ENCODE measurements at places on chromosomes 7 and 10.

GRCh38 chr10:110648692-110649346 is 4.7 kb downstream of the RBM20 start:
- DNase-seq = no peak

GRCh38 chr7:145224775-145225174 is 388.9 kb upstream of the TPK1 start:
- DNase-seq = no peak

GRCh38 chr7:92155108-92155739 is 20.9 kb upstream of the CYP51A1 start:
- DNase-seq = no peak

DNA sequence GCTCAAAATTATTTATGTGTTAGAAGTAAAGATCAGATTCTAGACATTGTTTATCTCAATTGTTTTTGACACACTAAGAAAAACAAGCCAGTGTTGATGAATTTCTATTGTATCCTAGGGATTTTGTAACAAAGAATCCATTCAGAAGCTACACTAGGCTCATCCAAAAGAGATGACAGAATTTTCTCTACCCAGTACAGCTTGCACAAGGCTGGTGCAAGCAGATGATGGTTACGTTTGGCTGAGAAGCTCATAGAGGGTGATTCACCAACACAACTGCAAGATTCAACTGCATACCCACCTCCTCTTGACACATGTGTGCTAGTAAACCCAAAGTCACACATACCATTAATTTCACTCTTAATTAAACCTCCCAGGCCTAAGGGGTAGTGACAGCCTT is 20.8 kb downstream of the GRM3 start:
- no peak for DNase-seq

DNA sequence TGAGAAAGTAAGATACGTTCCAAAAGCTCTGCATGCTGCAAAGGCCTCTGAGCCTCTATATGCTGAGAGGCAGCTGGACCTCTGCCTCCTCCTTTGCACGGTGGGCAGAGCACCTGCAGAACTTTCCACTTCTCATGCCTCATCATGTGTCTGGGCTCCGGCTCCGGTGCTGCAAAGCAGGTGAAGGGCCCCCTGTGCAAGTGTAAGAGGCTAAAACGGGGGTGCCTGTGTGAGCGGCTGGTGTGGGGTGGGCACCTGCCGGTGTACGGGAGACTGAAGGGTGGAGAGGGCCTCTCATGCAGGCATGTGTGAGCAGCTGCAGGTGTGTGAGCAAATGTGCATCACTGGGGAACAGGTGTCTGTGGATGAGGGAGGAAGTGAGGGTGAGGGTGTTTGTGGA is 121.0 kb downstream of the KCNMA1 start:
- no peak for DNase-seq

DNA sequence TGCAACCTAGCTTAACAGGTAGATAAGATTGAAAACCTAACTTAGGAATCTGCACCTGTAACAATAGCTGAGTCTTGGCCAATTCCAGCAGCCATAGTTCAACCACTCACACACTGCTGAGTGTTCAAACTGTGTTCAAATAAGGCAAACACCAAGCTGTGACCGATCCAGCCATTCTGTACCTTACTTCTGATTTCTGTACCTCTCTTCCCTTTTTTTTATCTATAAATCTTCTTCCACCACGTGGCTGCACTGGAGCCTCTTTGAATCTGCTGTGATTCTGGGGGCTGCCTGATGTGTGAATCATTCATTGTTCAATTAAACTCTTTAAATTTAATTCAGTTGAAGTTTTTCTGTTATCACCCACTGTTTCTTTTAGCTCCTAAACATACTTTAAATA is 15.7 kb upstream of the FOXL3 start:
- no peak for DNase-seq

- DNase-seq = no peak
These were observed 323.0 kb downstream of the GALNT17 start for GRCh38 chr7:71454981-71455380.

GRCh38 chr10:95425592-95426465 is 135.0 kb upstream of the PDLIM1 start:
- DNase-seq = no peak

GRCh38 chr7:150829426-150829825 is 22.9 kb upstream of the AOC1 start:
- no peak for DNase-seq

GRCh38 chr7:30323006-30323355 is 38.6 kb downstream of the ZNRF2 start:
- DNase-seq = no peak

DNA sequence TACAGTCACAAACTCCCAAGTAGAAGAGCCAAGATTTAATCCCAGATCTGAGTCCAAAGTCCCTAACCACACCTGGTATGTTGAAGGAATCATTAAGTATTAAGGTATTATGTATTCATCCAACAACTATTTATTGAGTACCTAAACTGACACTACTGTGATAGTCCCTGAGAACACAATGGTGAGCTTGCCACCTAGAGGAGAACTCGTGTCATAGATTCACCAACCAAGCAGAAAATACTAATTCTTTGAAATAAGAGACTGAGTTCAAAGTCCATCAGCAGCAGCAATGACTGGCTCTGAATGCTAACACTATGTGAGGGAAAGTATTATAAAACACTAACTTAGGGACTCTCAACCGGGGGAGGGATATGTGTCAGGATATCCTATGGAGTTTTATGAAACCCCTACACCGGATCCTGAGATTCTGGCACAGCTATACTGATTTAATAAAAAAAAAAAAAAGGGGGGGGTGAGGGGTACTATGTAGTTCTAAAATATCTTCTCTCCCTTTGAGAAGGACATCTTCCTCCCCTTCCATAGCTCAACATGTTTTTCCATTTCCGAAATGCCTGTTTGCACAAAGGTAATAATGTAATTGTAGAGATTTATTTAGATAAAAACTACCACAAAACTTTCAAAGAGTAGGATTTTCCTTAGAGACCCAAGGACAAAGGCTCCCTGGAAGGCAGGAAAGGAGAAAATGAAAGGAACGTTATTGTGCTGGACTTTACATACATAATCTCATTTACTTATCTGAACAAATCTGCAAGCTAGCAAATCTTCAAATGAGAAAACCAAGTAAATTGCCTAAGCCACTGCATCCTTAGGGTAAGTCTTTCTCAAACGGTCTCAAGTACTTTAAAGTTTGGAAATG is 1.6 kb downstream of the NCOA4 start:
- no peak for DNase-seq

GRCh38 chr10:122460891-122461293 is 461 bp upstream of the HTRA1 start:
- no peak for DNase-seq

GRCh38 chr7:32161708-32162107 is 91.5 kb upstream of the PDE1C start:
- no peak for DNase-seq

DNA sequence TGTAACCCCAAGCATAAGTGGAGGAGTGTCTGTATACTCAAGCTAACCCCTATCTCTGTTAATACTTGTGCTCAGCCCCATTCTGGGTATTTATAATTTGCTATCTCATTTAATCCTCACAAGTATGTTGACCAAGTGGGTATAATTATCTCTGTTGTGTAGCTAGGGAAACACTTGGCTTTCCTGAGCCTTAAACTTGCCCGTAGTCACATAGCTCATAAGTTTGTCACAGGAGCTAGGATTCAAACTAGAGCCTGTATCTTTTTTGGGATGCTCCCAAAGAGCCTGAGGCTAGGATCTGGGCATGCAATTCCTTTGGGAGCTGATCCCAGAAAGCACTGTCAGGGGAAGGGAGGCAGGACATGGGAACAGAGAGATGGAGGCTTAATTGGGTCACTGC is 377.4 kb downstream of the GALNT17 start:
- DNase-seq = no peak

GRCh38 chr7:134995239-134996096 is 9.2 kb downstream of the AGBL3 start:
- DNase-seq = peak; percentile 30

DNA sequence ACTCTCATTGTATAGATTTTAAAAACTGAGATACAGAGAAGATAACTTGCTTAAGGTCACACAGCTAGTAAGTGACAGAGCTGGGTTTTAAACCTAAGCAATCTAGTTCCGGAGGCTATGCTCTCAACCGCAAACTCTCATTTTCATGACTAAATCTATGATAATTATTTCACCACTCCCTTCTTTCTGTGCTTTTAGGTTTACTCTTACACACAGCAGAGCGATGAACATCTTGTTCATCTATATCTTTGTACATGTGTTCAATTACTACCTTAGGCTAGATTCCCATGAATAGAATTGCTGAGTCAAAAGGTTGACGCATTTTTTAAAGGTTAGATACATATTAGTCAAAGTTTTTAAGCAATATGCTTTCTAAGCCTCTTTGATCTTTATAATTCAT is 154.8 kb downstream of the CHN2 start:
- DNase-seq = no peak
